ENCODE measurements at places on chromosomes 7 and 10.
A peak's percentile ranks its signal among the peaks of the same experiment; 100 is the strongest.

DNA sequence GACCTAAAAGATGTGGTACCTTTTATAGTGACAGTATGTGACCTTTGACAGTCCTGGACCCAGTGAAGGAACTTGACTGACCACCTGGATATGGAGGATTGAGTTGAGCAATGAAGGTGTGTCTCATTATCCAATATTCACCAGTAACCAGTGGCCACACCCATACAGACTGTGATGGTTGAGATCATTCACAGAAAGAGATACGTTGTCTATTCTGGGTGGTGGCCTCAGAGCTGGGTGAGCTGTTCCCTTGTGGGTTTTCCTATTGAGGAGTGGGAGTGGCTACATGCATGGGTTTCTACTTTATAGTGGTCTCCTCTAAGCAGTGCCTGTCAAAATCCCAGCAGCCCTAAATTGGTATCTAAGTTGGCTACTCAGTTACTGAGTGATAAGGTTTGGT is 507.4 kb downstream of the SORCS3 start:
- no peak for DNase-seq

- no peak for DNase-seq
Measured at GRCh38 chr10:75038335-75038734, 73.1 kb upstream of the SAMD8 start.

- DNase-seq, result no peak
Measured at GRCh38 chr7:132083126-132083525, 493.1 kb downstream of the PLXNA4 start.

- DNase-seq, result no peak
Measured at GRCh38 chr10:49628599-49628998, 14.8 kb downstream of the CHAT start.

GRCh38 chr10:102988404-102989314 is 70.6 kb downstream of the CNNM2 start:
- peak; percentile 81 for DNase-seq

DNA sequence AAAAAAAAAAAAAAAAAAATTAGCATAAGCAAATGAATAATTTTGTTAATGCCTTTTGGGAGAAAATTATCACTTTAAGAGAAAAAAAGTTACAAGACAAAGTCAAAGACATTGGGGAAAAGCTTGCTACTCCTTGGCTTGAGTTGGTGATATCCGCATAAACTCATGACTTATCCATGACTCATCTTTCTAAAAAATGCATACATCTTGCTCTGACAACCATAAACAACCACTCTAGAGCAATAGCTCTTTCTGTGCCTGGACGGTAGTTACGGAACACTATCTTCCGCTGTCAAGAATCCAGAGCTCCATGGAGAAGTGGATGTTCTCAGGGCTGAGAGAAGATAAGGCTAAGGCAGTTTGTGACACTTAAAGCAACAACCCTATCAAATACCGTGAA is 281.1 kb upstream of the PFKP start:
- no peak for DNase-seq

- peak; percentile 33 for DNase-seq
Measured at GRCh38 chr7:129370812-129371211, 63.4 kb upstream of the STRIP2 start.

GRCh38 chr7:43196379-43196778 is 83.9 kb downstream of the HECW1 start:
- DNase-seq, result peak; percentile 69
